ENCODE measurements at places on chromosomes 2 and 18.

GRCh38 chr2:102809291-102810189 lies 47.7 kb downstream of the TMEM182 start:
- DNase-seq = no peak

DNA sequence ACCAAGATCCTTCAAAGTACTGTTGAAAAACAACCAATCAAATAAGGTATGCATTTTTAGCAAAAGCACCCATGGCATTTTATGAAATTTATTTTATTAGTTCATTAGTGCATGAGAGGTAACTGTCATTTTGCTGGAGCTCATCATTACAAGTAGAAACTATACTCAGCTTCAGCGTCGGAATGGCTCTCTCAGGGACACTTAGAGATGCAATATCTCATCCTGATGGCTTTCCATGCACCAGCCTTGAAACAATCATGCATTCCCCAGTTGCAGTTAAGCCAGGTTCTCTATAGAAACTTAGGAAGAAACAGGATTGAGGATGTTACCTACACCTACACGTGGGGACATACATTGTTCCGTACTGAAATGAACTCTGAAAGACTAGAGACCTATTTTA lies 219.5 kb downstream of the GALR1 start:
- no peak for DNase-seq

GRCh38 chr18:6279308-6279707 lies 135.4 kb downstream of the L3MBTL4 start:
- DNase-seq = no peak

DNA sequence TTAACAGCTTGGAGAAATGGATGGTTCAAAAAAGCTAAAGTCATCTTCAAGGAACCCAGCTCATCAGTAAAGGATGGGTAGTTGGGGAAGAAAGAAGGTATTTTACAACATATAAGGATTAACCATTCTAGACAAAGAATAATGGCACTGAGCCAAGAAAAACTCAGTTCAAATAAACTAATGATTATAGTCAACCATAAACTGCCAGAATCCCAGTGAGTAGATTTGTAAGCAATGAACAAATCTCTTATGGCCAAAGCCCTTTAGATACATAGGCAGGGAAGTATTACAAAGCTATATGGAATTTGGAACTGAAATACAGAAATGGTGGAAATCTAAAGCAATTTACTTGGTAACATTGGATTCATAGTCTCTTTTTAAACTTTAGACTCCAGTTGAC lies 92.4 kb upstream of the ZFP36L2 start:
- no peak for DNase-seq

DNA sequence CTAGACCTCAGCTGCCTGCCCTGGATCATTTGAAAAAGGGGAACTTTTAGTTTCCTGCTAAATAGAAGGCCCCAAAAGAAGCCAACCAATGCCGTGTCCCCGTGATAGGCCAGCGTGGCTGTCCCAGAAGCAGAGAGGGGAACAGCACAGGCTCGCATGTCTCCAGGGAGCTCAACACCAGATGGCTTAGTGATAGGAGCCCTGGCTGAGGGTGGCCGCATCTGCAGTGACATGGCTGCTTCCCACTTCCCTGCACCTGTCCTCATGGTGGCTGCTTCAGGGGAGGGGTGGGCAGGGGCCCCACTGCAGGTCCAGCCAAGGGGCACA lies 79.6 kb downstream of the MBP start:
- no peak for DNase-seq

GRCh38 chr2:45212953-45213635 lies 203.8 kb upstream of the SIX2 start:
- no peak for DNase-seq

DNA sequence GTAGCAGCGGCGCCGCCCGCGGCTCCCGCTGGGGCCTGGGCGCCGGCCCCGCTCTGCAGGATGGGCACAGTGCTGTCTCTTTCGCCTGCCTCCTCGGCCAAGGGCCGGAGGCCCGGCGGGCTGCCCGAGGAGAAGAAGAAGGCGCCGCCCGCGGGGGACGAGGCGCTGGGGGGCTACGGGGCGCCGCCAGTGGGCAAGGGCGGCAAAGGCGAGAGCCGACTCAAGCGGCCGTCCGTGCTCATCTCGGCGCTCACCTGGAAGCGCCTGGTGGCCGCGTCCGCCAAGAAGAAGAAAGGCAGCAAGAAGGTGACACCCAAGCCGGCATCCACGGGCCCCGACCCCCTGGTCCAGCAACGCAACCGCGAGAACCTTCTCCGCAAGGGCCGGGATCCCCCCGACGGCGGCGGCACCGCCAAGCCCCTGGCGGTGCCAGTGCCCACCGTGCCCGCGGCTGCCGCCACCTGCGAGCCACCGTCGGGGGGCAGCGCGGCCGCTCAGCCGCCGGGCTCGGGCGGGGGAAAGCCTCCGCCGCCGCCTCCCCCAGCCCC lies 369 bp downstream of the CDK5R2 start:
- DNase-seq = no peak

DNA sequence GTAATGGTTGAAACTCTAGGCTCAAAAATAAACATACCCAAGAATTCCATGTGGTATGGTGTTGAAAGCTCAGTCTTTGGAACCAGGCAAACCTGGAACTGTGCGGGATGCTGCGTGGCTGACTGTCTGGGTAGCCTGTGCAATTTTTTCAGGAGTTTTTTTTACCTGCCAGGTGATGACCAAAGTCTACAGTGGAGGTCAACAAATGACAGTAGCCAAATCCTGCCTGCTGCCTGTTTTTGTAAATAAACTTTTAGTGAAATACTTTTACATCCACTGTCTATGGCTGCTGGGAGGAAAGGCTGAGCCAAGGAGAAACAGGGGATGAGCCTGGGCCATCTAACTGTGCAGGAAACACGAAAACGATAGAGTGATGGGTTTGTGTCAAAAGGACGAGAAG lies 240.6 kb downstream of the PIEZO2 start:
- no peak for DNase-seq

DNA sequence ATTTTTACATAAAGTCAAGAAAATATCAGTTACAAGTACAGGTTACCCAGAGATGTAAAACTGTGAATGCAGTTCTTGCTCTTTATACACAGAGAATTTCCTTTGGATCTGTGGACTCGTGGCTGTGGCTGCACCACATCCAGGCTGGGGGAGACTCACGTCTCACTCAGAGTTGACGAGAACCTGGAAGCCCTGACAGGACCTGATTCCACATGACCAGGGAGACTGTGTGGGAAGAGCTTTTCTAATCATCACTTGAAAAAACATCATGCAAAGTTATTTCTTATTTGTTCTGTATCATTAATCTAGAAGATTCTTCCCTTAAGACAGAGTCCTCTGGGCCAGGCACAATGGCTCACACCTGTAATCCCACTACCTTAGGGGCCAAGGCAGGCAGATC lies 1159.0 kb downstream of the RPIA start:
- DNase-seq = no peak

DNA sequence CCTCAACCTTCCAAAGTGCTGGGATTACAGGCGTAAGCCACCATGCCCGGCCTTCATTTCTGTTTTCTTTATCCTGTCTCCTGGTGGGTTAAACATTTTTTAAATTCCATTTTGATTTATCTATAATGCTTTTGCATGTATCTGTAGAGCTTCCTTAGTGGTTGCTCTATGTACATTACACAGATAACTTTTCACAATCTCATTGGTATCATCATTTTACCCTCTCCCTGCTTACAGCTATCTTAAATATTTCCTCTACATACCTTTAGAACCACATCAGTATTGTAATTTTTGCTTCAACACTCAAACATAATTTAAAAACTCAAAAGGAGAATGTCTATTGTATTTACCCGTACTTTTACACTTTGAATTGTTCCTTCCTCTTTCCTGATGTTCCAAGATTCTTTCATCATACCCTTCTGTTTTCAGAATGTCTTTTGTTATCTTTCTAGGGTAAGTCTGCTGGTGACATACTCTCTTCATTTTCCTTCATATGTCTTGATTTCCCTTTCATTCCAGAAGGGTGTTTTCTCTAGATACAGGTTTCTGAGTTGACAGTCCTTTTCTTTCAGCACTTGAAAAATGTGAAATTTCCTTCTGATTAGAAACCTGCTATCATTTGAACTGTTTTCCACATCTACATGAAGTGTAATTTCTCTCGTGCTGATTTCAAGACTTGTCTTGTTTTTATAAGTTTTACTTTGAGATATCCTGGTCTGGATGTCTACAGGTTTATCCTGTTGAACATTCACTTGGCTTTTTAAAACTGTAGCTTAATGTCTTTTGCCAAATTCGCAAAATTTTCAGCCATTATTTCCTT lies 21.9 kb downstream of the PPP3R1 start:
- no peak for DNase-seq

GRCh38 chr2:200695601-200696000 lies 109.8 kb downstream of the AOX1 start:
- DNase-seq = no peak

GRCh38 chr2:187312718-187313282 lies 135.3 kb downstream of the CALCRL start:
- DNase-seq = no peak

GRCh38 chr2:109279243-109279860 lies 150.3 kb downstream of the SH3RF3 start:
- DNase-seq = no peak

DNA sequence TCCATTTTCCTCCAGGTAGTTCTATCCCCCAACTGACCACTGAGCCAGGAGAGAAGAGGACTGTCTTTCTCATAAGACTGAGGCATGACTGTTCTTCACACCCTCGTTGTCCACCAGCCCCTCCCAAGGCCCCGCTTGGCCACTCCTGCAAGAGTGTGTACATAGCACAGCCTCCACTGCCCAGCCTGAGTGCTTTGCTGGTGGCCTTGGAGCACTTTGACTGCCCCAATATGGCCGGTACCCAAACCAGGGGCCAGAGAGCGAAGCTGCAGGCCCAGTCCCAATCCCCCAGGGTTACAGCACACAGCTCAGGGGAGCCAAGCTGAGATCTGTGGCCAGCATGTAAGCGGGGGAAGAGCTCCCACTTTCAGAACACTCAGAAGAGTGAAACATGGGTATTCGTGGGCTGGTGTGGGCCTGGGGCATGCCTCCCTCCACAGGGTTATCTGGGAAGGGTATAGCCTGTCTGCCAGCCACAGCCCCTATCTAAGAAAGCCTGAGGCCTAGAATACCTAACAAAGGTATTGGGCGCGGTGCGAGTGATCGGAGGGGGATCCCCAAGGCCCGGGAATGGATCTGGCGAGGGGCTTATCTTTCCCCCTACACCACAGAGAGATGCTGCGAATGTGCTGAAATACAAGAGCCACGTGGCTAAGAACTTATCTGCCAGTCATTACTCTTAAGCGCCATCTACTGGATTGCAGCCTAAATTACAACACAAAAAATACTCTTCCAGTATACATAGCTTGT lies 163.8 kb downstream of the WDPCP start:
- no peak for DNase-seq

GRCh38 chr2:50607721-50608120 lies 424.2 kb downstream of the NRXN1 start:
- no peak for DNase-seq

- DNase-seq = no peak
Measured at GRCh38 chr2:8487461-8487932, 194.4 kb upstream of the ID2 start.

DNA sequence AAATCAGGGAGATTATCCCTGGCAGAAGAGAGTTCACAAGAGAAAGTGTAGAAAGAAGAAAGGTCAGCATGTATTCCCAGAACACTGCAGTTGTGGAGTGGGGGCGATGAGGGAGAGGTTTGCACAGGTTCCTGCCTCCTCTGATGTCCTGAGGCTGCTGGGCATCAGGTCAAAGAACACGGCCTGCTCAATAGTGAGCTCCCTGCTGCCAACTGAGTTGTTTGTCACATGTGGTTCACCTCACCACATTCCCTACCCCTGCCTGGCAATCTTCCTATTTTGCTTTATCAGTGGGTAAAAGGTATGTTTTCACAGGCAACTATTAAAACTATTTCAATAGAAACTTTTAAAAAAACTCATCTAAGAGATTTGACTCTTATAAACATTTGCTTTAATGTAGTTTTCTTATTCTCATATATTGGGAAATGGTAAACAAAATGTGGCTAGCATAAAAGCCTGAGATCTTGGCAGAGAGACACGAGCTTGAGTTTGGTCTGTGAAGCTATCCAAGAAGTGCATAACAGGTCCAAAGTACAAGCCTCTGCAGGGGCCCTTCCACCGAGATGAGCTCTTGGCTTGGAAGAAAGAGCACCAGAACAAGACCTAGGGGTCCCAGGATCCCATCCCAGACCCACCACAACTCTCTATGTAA lies 123.9 kb upstream of the SRD5A2 start:
- DNase-seq = no peak

- no peak for DNase-seq
Measured at GRCh38 chr18:63427558-63427957, 5.3 kb upstream of the VPS4B start.

DNA sequence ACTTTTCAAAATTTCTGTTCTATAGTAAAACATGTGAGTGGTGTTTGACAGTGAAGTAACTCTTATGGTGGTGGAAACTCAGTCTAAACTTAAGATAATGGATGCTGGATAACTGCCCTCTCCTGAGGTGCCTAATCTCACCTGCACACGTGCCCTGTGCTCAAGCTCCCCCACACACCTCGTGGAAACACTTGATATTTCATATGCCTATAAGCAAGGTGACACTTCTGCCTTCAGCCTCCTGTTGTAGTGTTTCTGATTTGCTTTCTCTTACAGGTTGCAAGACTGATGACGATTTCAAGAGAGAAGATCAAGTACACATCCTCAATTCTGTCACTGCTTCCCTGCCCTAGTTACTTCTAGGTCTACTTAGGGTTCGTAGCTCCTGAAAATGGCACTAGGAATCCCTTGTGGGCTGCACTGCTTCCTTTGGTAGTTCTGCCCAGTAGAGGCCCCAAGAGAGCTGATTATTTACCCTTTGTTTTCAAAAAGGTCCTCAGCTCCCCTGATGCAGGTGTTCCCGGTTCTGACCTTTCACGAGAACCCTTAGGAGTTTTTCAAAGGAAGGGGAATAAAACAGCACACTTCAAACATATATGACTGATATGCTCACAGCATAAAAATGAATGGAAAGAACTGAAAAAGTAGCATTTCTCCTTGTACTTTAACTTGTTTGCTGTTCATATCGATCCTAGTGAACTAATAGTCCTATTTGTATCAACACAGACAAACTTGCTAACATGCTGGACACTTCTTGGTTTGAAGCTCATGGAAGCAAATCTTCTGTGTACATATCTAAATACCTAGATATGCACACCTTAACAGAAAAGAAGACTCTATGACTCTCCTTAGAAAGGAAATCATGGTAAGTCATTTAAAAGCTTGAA lies 6.7 kb downstream of the CAVIN2 start:
- no peak for DNase-seq

DNA sequence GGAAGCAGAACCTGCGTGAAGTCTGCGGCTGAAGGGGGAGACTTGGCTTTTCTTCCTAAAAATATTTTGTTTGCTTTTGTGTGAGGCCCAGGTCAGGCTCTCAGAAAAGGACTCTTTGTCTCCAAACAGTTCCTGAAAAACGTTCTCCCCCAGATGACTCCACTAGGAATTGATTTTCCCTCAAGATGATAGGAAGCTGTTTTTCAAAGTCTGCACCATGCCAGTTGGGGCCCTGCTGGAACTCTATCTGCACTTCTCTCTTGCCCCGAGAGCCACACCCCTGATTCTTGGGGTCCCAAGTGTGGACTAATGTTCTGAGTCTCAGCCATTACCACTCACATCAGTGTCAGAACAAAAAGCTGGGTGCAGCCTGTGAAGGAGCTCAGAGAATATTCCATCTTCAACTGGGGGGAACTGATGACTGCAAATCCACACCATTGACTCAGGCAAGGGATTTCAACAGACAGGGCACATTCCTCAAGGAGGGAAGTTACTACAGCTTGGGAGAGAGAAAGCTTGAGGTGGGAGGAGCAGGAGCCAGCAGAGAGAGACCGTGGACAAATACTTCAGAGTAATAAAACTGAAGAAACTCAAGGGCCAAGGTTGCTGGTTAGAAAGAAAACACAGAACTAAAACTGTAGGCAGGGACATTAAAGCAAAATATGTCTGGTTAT lies 768.3 kb downstream of the RNF144A start:
- no peak for DNase-seq
